ENCODE measurements at places on chromosomes 3 and 15. TPM values are rescaled to one million over a fixed set of nuclear protein-coding genes. Genes with fewer than 3 reads are reported as not detected.

CYP11A1 gene
- not detected for total RNA-seq

MFAP1 gene
- total RNA-seq = 12.3 TPM

OXTR gene
- 1.1 TPM for total RNA-seq

TEX55 gene
- not detected for total RNA-seq

FEZF2 gene
- not detected for total RNA-seq

ZNF502 gene
- 0.41 TPM for total RNA-seq
